Stimulated activated CD4-positive, alpha-beta T cell treated with anti-CD3 and anti-CD28 coated beads, Interleukin-15, amount 100 ng/mL, for 1 hour (primary cell): ENCODE measurements at places on chromosomes 4 and X.

DNA sequence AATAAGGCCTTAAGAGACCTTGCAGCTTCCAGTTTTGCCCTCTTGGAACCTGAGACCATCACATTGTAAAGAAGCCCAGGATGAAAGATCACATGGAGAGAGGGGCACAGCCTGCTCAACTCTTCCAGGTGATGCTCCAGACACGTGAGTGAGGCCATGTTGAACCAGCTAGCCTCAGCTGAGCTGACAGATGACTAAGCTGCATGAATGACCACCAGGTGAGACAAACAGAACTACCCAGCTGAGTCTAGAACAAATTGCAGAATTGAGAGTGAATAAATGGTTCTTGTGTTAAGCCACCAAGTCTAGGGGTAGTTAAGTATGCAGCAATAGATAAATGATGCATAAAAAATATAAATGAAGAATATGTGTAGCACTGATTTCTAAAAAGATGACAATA, 16.8 kb upstream of the GPR82 start:
- DNase-seq: no peak

DNA sequence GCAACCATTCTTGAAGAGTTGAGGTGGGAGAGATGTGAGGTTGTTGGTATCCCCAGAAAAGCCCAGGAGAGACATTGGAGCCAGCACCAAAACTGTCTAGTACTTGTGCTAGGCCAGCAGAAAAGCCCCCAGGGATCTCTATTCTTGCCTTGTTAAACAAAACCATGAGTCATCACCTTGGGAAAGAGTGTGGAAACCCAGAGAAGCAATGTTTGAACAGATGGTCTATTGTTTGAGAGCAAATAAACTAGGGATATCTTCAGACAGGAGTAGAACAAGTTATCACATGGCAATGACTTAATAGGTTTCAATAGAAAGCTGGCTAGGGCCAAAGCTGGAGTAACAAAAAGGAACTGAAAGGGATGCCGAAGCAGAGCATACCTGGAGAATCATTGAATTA, 195.7 kb upstream of the CASK start:
- DNase-seq: no peak

DNA sequence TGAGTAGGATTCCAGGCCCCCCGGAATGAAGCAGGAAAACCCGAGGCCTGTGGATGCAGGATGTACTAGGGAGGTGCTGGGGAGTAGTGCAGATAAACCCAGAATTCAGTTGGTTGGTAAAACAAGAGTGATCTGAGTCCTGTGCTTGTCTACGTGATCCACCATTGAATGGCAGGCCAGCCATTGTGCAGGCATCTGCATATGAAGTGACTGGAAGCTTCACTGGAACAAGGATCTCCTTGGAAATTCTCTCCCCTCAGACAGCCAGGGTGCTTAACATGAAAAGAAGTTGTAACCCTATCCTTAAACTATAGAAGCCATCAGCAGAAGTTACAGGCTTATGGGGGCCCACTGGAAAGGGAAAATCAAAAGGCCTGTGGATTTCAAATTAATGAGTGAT, 656 bp upstream of the GSPT2 start:
- no peak for DNase-seq

GRCh38 chr4:48047896-48048295, 31.3 kb downstream of the NIPAL1 start:
- DNase-seq: no peak

GRCh38 chrX:112645774-112646173, 34.0 kb downstream of the LHFPL1 start:
- DNase-seq: no peak
